RWPE1 (cell line): ENCODE measurements at places on chromosomes 13 and 19.

DNA sequence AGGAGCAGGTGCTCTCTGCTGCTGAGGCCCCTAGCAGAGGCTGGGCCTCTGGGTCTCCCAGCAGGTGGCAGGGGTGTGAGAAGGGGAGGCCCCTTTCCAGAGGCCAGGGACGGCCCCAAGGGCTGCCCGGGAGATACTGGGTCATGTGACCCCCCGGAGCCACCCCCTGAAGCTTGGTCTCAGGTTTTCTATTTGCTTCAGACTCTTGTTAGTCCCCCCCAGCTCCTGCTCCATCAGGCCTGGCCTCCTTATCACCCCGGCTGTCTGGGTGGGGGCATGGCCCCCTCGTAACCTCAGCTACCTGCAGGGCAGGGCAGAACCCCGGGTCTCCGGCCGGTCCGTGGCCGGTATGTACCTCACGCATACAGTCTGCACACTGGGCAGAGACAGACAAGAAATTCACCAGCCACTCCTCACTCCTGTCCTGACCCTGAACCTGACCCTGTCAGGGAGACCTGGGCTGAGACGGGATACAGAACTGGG is 13.2 kb upstream of the TCF3 start:
- DNase-seq, result no peak

- DNase-seq, result no peak
Measured at GRCh38 chr13:44410328-44410859, 36.8 kb downstream of the SERP2 start.

DNA sequence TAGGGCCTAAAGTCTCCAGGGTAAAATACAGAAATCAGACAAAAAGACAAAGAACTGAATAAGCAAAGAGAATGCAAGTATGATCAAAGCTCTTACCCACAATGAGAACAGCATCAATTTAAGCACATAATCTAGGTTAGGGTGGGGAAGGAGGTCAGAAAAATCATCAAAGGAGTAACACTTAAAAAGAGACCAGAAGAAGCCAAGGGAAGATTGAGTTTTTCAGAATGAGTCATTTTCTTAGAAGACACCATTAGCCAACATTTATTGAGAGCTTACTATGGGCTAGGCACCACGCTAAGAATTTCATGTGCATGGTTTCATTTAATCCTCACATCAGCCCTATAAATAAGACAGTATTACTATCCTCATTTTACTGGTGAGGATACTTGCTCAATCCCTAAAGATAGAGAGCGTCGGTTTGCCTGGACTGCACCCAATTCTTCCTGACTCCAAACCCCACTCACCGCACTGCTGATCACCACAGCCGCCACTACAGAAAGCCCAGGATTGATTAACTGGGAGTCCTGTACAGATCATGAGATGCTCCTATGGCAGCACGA is 1.7 kb upstream of the SHISA2 start:
- DNase-seq, result no peak

DNA sequence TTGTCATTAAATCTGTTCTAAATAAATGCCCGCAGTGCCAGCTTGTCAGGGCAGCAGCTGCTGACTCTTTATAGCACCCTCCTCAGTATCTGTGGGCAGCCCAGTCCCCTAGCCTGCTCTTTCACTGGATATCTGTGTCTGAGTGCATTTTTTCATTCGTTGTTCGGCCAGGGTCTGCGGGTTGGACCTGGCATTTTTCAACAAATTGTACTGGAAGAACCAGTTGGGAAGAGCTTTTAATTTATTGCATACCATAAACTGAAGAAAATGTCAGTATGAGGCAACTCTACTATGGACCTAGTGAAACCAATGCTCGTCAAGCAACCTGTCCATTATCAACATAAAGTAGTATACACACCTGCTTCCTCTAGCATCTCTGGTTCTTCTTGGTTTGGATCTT is 8.6 kb downstream of the NLRP13 start:
- no peak for DNase-seq

GRCh38 chr13:100564444-100565223 is 24.0 kb downstream of the GGACT start:
- no peak for DNase-seq

DNA sequence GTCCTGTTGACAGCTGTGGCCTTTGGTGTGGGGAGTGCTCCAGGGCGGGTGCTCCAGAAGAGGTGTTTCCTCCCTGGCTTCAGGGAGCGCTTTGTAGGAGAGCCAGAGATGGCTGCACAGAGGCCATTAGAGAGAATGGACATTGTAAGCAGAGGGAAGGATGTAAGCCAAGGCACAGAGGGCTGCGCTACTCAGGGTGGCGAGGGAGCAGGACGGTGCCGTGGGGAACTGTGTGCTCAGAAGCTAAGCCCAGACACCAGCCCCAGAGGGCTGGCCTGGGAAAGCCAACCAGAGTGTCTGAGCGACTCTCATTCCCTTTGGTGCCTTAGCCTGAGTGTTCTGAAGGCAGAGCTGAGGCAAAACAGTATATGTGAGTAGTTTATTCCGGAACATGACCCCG is 92.2 kb downstream of the TSHZ3 start:
- DNase-seq, result no peak

DNA sequence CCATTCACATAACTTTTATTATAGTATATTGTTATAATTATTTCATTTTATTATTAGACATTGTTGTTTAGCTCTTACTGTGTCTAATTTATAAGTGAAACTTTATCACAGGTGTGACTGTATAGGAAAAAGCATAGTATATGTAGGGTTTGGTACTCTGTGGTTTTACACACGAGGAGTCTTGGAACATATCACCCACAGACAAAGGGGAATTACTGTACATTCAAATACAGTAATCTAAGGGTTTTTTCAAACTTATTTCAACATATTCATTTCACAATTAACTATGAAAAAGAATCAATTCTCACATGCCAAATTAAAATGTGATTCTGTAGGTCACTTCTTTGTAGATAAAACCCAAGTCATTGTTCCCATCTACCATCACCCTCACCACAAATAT is 46.0 kb downstream of the RBM26 start:
- no peak for DNase-seq

GRCh38 chr19:55244004-55244680 is 14.7 kb downstream of the PPP6R1 start:
- DNase-seq, result no peak

DNA sequence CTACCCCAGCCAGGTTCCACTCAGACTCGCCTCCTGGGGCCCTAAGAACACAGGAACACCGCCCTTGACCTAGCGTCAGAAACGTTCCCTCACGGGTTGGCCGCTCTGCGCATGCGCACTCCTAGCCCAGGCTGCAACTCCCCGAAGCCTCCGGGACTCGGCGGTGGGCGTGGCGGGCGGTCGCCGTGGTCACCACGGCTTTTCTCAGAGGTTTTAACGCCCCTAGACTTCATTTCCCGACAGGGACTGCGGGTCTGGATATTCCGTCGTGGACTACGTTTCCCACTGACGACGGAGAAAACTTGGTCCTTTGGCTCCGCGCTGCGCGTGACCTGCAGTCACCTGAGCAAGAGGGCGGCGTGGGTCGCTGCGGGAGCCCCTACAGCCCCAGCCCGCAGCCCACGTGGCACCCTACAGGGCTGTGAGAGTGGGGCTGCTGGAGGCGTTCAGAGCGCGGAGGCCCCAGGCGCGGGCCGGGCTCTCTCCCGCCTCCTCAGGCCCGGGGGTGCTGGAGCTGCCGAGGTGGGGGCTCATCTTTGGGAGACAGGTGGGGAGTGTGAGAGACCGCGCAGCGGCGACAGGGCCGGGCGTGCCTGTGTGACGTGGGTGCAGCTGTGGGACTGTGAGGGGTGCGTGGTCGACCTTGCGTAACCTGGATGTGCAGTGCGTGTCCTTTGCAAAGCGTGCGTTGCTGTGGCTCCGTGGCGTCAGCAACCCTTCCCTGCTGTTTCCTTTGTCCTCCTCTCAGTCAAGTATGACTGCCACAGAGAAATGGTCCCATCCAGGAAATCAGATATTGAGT is 38.0 kb upstream of the ZNF573 start:
- DNase-seq, result peak; percentile 4

- DNase-seq, result peak; percentile 64
Measured at GRCh38 chr13:99086267-99087097, 108.6 kb upstream of the DOCK9 start.

GRCh38 chr19:488505-489417 is 7.5 kb upstream of the MADCAM1 start:
- DNase-seq, result peak; percentile 94

GRCh38 chr13:32354040-32354439 is 38.7 kb downstream of the BRCA2 start:
- no peak for DNase-seq

DNA sequence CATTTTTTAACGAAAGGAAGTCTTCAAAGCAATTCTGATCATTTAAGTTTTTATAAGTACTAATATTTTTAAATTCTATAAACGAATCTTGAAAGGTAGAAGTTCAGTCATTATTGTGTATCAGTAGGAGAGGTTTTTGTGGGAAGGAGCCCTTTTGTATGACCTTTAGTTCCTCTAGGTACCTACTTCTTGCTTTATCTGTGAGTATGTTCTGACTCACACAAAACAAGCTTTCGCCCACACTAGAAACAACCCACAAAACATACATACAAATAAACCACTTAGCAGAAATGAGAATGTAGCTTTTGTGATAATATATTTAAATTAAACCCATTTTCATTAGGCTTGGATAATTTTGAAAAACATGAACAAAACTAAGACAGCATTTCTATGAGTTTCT is 27.8 kb downstream of the ERCC5 start:
- DNase-seq, result peak; percentile 41

DNA sequence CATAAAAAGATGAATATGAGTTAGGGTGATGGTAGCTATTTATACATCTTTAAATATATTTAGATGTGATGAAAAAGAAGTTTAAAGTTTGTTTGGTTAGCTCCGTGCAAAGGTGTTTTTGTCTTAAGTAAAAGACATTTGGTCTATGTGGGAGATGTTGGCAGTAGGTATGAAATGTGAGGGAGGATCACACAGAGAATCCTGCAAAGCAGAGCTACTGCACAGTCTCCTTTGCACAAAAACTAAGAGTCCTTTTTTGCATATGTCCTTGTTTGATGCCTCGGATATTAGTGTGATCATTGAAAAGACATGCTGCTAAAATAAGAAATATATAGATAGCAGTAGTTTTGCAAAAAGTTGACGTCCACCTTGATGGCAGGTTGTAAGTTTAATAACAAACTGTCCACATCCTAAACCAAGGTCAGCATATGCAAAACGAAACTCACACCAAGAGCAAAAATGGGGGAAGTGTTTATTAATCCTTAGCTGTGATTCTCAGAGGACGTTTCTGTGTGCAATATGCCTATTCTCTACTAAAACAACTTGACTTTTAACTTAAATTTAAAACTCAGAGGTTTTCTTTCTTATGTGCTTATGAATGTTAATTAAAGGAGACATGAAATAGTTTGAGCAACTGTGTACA is 870.1 kb downstream of the PCDH9 start:
- DNase-seq, result no peak

- no peak for DNase-seq
Measured at GRCh38 chr13:98810746-98811145, 58.3 kb upstream of the SLC15A1 start.

GRCh38 chr19:43715776-43716175 is at the start of gene IRGC:
IRGC (plus strand) TSS chr19:43716076; CDS start chr19:43718559, 2,483 bp downstream.
- no peak for DNase-seq

- no peak for DNase-seq
Measured at GRCh38 chr13:74990992-74991391, 491.0 kb downstream of the TBC1D4 start.

GRCh38 chr13:65959305-65959704 is 1270.8 kb downstream of the PCDH9 start:
- no peak for DNase-seq

DNA sequence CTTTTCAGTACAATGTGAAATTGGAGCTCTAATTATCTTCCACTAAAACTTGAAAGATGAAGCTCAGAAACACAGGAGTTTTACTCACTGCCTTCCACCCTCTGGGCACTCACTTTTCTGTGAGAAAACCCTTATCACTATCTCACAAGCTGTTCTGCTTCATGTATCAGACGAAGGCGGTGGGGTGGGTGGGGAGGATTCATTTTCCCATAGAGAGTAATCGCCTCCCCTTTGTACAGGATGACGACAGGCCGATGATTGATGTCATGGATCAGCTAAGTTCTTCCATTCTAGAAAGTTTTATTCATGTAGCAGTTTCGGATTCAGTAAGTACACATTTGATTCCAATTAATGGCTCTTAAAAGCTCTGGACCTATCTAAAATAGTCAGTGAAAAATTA is 139.9 kb downstream of the ZAR1L start:
- no peak for DNase-seq

GRCh38 chr13:29936956-29937355 is 86.5 kb upstream of the UBL3 start:
- DNase-seq, result no peak

GRCh38 chr13:111577956-111578605 is 257.6 kb downstream of the TEX29 start:
- DNase-seq, result no peak

- DNase-seq, result peak; percentile 26
Measured at GRCh38 chr19:15014579-15014978, 34.7 kb upstream of the CASP14 start.

- peak; percentile 48 for DNase-seq
Measured at GRCh38 chr19:44539236-44539826, 9.9 kb upstream of the CEACAM20 start.

- peak; percentile 45 for DNase-seq
Measured at GRCh38 chr19:57305056-57305455, 15.2 kb upstream of the ZNF543 start.

GRCh38 chr13:36354842-36355623 is 8.8 kb upstream of the SPART start:
- DNase-seq, result no peak

- no peak for DNase-seq
Measured at GRCh38 chr19:53945441-53945840, 17.3 kb upstream of the CACNG8 start.

DNA sequence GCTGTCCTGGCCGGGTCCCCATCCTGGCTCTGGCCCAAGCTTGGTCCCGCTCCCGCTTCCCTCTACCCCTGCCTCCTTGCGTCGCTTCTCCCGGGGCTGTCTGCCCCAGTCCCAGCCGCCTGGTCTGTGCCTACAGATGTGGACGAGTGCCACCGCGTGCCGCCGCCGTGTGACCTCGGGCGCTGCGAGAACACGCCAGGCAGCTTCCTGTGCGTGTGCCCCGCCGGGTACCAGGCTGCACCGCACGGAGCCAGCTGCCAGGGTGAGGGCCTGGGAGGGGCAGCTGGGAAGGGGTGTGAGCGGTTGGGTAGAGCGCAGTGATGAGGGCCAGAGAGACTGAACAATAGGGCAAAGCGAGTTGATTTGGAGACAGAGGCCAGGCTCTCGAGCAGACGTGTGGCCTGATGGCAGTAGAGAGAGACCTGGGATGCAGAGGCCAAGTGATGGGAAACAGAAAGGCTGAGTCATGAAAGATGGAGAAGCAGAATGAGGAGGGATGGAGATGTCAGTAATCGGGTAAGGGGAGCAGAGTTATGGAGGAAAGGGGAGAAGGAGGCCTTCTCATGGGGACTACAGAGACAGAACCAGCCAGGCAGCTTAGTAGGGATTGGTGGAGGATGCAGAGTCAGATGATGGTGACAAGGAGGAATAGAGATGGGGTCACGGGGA is 9.4 kb downstream of the LTBP4 start:
- no peak for DNase-seq
